ENCODE measurements at places on chromosomes 11 and 22.

DNA sequence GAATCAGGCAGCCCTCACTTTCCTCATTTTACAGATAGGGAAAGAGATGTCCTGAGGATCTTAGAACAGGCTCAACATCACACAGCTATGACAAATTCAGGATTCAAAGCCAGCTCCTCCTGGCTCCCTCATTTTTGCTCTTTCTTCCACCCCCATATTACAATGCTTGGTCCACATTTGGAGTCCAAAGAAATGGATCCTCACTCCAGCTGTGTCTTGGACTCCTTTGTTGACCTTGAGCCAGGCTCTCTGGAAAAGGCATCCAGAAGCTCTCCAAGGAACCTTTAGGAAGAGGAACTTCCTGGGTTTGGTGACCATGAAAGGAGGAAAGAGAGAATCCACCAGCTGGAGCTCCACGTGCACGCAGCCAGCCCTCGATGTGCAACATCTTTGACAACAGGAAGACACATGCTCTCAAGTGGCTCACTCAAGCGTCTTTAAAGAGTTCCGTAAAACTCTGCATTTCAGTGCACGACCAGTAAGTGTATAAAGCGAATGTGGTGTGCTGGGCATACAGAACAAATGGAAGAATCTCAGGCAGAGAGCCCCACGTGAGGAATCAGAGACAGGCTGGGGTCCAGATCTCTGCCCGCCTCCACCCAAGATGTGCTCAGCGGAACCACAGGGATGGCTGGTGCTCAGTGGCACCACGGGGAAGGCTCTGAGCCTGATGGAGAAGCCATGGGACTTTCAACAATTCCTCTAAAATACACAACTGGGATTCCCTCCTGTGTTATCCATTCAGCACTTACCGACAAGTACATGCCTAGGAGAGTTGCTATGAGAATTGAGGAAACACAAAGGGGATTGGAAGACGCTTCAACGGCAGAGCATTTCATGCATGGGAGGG lies 48.4 kb downstream of the ISX start:
- DNase-seq: no peak

- no peak for DNase-seq
Observed at GRCh38 chr22:19057539-19057938, 64.7 kb downstream of the DGCR2 start.

DNA sequence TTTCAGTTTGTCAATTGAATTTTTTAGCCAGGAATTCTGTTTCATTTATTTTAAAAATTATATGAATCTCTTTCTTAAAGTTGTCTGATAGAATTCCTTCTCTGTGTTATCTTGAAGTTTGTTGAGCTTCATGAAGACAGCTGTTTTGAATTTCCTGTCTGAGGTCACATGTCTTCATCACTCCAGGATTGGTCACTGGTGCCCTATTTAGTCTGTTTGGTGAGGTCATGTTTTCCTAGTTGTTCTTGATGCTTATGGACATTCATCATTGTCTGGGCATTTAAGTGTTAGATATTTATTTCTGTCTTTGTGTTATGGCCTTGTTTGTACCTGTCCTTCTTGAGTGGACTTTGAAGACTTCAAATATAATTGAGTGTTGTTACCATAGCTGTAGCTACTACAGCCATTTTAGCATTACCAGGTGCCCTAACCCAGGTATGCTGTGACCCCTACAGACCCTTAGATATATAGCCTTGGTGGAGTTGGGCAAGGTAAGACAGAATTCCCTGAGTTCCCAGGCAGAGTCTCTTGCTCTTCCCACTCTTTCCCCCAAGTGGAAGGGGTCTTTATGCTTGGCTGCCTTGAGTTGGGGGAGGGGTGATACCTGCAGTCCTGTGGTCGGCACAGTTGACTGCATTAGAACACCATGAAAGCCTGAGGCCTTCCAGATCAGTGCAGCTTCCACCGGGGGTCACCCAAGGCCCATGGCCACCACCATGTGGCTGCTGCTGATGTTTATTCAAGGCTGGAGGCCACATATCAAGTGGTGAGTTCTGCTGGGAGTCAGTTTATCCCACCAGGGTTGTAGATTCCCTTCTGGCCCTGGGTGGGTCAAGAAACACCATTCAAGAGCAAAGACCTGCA lies 229.6 kb downstream of the DYNC2H1 start:
- no peak for DNase-seq

- no peak for DNase-seq
Observed at GRCh38 chr11:56748597-56748996, at the start of gene OR9G4. Gene OR9G4, minus strand, starts transcription at chr11:56748697. Its CDS starts 4,931 bp downstream, at chr11:56743766.

GRCh38 chr22:17232406-17232805 lies 13.2 kb upstream of the ADA2 start:
- no peak for DNase-seq

GRCh38 chr22:35258191-35258988 lies 1.1 kb downstream of the HMGXB4 start:
- DNase-seq: no peak

DNA sequence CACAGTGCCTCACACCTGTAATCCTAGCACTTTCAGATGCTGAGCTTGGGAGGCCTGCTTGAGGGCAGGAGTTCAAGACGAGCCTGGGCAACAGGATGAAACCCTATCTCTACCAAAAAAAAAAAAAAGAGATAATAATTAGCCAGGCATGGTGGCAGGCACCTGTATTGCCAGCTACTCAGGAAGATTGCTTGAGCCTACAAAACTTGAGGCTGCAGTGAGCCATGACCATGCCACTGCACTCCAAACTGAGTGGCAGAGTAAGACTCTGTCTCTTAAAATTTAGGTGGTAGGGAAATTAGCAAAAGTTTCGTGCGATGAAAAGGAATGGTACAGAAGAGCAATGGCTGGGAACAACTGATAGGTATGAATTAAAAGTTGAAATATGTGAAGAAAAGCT lies 18.0 kb downstream of the ST13 start:
- DNase-seq: no peak

DNA sequence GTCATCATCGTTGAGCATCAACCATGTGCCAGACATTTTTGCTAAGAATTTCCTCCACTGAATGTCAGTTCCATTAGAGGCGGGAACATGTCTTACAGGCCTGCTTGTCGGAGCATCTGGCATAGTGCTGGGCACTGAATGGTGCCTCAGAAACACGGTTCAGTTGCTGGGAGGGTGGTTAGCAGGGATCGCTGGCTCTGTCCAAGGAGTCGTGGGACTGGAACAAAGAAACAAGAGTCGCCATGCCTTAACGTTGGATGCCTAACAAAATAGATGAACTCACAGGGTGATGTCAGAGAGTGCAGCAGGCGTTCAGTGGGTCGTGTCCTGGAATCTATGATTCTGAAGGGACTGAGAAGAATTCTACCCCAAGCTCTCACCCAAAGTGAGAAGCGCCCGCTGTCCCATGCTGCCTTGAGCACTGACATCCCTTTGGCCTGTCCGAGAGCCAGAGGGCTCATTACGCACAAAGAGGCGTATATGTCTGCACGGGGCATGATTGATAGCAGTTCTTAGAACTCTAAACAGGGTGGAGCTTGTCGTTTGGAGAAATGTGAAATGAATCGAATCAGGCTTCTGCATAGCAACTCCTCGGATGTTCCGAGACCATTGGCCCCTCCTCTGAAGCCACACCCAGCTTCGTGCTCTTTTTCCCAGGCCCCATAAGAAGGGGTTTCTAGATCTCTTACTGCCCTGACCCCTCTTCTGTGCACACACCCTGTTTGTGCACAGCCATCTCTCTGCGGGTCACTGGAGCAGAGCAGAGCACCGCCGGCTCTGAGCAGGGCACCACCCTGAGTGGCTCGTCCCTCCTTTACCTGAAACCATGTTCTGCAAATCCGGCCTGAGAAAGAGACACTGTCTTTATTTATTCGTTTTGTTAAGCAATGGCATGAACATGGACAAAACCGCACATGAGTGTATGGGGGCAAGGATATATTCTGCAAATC lies 113.1 kb upstream of the B3GAT1 start:
- DNase-seq: no peak

DNA sequence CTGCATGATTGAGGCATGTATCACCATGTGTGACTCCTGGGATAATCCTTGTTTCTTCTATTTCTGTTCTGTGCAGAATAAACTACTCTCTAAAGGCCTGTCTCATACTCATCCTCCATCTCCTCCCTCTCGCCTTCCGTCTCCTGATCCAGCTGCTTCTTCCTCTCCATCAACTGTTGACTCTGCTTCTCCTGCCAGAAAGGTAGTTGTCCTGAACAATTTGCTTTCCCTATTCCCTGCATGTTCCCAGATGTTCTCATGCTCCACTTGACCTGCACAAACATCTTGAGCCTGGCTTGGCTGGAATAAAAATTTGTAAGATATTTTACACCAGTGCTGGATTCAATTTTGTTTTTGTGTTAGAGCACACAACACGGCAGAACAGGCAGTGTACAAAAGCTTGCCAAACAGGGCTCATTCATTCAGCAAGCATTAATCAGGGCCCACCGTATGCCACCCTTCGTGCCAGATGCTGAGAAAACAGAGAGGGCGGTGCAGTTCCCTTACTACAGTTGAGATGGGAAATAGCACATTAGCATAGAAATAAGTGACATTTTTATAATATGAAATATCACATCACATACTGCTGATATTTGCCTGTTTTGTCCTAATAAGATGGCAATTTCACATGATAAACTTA lies 133.3 kb upstream of the PARVA start:
- DNase-seq: no peak

DNA sequence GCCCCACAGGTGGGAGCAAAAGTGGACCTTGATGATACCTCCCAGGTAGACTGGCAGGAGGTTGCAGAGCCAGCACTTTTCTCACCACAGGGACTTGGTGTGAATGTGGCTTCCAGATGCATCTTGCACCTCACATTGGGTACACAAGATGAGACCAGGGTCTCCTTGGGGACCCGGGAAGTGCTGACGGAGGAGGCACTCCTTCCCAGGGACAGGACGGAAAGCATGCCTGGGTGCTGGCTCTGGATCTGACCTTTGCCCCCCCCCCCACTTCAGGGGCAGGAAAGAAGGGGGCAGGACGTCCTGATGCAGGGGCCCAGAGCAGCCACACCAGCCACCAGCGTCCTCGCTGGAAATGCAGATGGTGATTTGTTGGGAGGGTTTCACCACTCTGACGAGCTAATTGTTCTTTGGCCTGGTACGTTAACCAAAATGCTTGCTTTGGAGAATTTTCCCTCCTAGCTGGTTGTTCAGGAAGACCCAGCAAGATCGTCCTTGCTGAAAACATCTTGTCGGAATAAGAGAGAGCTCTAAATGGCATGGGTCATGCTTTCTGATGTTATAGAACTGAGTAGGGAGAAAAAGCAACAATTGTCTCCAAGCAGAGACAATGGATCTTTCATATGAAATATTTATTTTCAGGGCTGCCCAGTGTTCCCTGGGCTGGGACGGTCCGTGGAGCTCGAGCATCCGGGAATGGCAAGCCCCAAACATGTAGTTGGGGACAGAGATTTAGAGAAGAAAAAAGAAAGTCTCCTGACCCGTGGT lies 74.4 kb upstream of the PPARA start:
- no peak for DNase-seq

DNA sequence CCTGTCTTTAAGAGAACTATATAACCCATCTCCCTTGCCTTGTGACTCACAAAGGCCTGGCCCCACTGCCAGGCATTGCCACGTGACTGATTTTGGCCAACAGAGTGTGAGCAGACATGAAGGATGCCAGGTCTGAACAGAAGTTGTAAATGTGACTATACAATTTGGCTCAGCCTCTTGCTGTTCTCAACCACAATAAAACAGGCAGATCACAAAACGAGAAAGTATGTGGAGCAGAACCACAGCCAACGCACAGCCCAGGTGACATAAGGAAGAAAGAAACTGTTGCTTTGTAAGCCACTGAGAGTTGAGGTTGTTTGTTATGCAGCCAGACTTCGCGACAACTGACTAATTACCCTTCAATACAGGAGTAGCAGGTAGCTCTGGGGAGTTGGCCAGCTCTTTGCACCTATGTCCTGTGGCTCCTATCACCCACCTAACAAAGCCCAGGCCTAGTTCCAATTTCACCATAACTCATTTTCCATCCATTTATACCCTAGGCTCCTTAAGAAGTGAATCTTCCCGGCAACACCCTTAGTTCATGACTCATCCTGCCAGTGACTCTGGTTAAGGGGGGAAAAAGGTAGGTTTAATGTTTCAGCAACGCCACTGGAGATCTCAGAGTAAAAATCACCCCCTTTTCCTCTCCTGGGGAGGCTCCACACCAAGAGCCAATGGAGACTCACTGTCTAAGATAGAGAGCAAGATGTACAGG lies 53.7 kb downstream of the GALNT18 start:
- no peak for DNase-seq

- DNase-seq: no peak
Observed at GRCh38 chr22:30265823-30266444, 717 bp downstream of the OSM start.

- no peak for DNase-seq
Observed at GRCh38 chr11:78654071-78654470, 79.4 kb upstream of the NARS2 start.

DNA sequence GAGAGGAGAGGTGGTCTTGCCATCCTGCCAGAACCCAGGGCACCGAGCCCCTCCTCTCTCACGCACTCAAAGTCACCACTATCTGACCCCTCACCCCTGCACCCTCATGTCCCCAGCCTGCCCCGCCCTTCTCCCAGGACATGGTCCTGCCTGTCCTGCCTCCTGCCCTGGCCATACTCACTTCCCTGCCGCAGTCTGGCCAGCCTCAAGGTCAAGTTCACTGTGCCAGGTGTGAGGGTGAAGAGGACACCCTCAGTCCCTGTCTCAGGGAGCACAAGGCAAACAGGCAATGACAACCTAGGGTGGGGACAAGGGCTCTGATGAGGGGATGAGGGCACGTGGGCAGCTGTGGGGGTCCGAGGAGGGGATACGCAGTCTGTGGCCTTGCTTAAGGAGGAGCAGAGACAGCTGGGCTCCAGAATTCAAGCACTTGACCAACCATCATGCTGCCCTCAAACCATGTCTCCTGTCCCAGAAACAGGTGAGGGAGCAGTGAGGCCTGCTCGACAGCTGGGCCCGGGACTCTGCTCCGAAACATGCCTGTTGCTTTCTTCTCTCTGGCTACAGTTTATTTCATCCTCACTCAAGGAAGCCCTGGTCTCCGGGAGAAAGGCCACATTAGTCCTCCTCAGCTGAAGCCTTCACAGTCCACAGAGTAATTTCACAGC lies 36.6 kb downstream of the PDGFB start:
- DNase-seq: no peak

DNA sequence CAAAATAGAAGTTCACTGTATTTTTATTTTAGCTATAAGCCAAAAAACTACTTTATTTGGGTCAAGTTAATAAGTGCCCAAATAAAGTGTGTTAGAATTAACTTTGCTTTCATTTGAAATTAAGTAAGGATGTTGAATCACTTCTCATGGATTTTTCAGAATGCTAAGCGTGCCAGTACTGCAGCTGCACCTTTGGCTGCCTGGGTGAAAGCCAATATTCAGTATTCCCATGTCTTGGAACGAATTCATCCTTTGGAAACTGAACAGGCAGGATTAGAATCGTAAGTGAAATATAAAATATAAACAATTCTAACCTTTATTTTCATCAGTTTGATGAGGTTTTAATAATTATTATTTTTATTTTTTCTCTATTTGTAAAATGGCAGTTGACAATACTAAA lies 113.6 kb downstream of the DYNC2H1 start:
- DNase-seq: no peak

DNA sequence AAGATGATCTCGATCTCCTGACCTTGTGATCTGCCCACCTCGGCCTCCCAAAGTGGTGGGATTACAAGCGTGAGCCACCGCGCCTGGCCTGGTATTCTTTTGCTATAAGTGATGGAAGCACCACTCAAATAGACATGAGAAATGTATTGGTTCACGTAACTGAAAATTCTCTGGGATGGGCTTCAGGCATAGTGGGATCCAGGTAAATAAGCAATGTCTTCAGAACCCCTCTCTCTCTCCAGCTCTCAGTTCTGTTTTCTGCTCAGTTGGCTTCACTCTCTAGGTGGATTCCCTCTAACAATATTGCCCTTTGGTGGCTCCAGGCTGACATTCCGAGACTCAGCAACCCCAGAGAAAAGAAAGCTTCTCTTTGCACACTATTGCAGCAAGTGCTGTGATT lies 889 bp upstream of the LHFPL7 start:
- no peak for DNase-seq

All from NCI-H187 treated with DMSO at 0.1 percent for 48 hours (cell line).